ENCODE measurements at places on chromosomes 12 and 14.

- DNase-seq: no peak
Observed at GRCh38 chr12:41683023-41683422, 461.7 kb downstream of the GXYLT1 start.

DNA sequence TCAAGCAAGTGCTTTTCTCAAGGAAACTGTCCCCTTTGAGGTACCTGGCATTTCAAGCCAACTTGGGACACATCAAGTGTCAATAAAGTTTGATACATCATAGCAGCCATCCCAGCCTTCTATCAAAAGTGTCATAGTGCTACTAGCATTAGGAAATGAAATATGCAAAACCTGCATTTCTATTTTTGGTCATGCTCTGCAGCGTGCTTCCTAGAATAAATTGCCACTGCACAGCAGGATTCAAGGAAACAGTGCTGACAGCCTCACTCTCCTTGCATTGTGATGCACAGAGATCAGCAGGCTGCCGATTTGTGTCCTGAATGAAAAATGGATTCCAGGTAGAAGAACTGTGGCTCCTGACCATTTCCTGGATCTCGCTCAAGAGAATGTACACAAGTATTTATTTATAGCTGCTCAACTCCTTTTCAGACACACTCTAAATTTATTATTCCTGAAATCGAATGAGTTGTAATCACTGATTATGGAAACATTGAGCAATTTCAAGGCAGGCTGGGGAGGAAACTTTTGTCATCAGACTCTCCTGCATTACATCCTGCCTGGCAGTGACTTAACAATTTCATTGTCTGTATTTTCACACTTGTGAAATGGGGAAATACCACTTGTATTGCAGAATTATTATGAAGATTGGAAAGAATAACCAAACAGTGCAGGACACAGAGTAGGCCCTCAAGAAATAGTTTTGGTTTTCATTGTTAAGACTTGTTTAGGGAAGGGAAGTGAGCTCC, 120.9 kb downstream of the SLC38A6 start:
- no peak for DNase-seq

DNA sequence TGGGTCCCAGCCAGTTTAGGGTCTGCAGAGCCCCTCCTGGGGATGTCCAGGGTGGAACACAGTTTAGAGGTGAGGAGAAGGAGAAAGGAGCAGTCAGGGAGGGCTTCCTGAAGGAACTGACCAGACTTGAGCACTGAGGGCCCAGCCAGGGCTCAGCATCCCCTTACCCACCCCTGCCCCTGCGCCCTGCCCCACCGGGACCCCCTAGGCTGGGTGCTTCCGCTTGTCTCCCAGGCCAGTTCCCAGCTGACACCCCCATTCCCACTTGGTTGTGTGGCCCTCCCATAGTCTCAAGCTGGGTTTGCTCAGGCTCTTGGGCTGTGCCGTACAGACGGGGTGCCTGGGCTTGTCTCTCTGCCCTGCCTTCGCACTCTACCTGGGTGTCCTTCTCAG, 26.3 kb upstream of the KIF26A start:
- DNase-seq: no peak

GRCh38 chr14:89614009-89614691, 197.1 kb upstream of the FOXN3 start:
- DNase-seq: no peak

DNA sequence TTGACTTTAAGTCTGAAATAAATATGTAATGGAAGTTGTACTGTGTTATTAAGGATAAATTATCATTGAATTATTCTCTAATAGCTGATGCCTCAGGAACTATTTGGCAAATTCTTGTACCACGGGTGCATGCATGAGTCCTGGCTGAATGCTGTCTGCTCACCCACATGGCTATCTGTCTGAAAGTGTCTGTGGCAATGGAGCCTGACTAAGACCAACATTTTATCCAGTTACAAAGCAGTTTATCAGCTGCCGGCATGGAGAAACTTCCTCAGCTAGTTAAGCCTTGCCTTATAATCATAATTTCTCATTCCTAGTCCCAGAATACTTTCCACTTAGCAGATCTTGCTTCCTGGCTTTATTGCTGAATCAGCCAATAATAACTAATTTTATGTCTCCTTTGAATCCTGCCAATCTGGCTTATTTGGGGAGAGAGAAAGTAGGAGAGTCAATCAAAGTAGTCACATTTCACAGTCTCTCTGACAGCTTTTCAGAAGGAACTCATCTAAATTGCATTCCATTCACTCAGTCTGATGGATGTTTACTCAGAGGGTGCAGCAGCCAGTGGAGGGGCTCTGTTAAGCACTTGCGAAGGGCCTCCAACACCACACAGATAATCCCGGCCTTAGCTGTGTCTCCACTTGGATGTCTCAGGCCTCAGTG, 280.6 kb upstream of the CLEC14A start:
- no peak for DNase-seq

DNA sequence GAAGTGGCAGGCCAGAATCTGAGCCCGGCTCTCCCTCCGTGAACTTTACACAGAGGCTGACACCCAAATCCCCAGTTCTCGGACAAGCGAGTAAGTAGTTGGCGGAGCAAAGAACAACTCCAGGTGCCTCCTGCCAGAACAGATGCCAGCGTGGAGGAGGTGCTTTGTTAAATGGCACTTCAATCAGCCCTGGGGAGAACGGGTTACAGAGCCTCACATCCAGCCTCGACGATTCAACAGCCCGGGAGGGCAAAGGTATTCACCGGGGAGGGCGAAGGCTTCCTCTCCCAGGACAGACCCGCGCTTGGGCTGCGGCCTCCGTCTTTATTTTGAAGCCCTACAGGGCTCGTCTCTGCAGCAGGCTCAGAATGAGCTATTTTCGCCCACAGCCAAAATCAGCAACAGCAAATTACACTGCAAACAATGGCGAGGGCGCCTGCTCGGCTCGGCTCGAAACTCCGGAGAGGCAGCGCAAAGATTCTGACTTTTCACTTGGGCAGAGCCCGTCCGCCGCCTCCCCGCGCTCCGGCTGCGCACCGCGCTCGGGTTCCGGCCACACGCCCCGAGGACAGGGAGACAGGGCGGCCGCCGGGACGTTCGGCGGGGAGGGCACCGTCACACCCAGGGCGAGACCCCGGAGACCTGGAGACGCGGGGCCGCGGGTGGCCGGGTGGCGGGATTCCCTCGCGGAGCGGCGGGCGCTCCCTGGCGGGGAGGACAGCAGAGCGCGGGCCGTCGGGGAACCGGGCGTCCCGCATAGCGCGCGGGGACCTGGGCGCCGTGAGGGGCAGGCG, 811 bp downstream of the TMCC3 start:
- DNase-seq: peak; percentile 45

GRCh38 chr12:51270067-51270950, at the start of gene SMAGP:
SMAGP (minus strand) TSS chr12:51270415; CDS start chr12:51269278, 1,137 bp downstream.
- DNase-seq: peak; percentile 54

- DNase-seq: no peak
Observed at GRCh38 chr12:98771811-98772752, 127.0 kb downstream of the APAF1 start.

DNA sequence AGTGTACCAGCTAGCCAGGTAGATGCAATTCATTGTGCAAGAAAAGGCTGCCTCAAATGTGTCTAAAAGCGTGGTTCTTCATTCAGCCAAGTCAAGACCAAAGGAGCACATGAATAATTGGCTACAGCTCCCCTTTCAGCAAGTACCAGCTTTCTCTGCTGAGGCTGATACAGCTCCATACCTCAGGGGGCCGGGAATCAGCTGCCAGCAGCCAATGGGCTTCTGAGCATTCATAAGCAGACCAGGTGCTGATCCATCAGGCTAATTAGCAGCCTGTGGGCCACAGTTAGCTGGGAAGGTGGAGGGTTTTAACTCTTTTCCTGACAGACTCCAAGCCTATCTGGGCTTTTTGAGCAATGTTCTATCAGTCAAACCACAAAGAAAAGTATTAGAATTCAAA, 264.7 kb downstream of the APAF1 start:
- DNase-seq: no peak

DNA sequence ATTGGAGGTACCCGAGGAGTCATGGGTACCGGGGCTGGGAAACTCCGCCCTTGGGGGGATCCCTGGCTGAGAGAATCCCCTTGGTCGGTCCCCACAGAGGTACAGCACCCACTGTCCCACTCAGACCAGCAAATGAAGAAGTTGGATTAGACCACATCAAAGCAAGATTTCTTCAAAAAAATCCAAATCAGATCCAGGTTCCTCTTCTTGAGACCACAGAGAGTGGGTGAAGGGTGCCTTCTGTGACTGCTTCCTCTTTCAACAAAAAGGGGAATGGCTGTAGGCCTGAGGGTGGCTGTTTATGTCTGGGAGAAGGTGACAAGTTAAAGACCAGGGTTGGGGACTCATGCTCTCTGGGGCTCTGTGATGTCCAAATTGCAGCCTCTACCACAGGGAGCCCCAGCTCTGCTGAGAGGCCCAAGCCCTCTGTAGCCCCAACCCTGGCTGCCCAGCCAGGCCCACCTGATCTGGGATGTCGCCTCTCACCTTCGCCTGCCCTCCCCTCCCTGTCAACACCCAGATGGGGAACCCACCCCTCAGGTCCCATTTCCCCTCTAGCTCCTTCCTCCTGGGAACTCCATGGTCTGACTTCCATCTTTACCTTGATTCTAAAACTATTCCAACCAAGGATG, 50.9 kb downstream of the ZFP36L1 start:
- peak; percentile 57 for DNase-seq

DNA sequence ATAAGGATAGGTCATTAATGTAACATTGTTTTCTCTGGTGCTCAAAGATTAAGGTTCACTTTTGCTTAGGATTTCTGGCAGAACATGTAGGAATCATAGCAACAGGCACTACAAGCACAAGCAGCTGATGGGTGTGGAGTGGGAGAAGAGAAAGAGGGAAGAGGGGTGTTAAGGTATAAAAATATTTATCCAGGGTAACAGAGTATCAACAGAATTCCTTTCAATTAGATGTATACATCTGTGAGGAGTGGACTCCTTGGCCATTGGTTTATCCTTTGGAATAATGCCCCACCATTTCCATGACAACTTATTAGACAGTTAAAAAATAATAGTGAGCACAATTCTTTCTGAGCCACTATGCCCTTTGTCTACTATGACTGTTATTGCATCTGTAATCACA, 388.3 kb upstream of the DDHD1 start:
- DNase-seq: no peak

- no peak for DNase-seq
Observed at GRCh38 chr14:54503486-54503885, 6.2 kb upstream of the CGRRF1 start.

- DNase-seq: no peak
Observed at GRCh38 chr12:113345318-113345717, 10.4 kb upstream of the SLC8B1 start.

- DNase-seq: no peak
Observed at GRCh38 chr14:53409969-53410368, 256.8 kb upstream of the DDHD1 start.

GRCh38 chr14:100093319-100093718, 28.1 kb downstream of the EVL start:
- no peak for DNase-seq

DNA sequence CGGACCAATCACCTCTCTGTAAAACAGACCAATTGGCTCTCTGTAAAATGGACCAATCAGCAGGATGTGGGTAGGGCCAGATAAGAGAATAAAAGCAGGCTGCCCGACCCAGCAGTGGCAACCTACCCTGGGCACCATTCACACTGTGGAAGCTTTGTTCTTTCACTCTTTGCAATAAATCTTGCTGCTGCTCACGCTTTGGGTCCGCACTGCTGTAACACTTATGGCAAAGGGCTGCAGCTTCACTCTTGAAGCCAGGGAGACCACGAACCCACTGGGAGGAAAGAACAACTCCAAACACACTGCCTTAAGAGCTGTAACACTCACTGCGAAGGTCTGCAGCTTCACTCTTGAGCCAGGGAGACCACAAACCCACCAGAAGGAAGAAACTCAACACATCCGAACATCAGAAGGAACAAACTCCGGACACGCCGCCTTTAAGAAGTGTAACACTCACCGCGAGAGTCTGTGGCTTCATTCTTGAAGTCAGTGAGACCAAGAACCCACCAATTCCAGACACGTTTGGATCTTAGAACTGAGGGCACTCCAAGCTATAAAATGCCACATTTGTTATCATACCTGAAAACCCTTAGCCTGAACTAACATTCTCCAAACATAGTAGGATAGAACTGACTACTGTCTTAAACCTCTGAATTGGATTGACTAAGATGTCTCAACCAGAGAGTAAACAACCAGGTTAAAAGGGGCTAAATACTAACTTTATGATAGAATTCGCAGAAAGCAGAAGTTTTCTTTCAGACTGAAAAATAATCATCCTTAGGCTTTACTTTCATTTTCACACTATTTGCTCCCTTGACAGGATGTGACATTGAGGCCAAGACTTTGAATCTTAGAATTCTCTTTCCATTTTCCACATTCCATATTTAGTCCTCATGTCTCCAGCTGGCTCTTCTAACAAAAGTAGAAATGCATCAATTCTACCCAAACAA, 33.6 kb downstream of the CDKL1 start:
- DNase-seq: no peak

- no peak for DNase-seq
Observed at GRCh38 chr12:25422241-25422640, 130.8 kb downstream of the LMNTD1 start.

GRCh38 chr12:89882050-89882449, 173.4 kb upstream of the ATP2B1 start:
- DNase-seq: no peak

GRCh38 chr12:93706387-93706786, 29.2 kb downstream of the CRADD start:
- DNase-seq: no peak

DNA sequence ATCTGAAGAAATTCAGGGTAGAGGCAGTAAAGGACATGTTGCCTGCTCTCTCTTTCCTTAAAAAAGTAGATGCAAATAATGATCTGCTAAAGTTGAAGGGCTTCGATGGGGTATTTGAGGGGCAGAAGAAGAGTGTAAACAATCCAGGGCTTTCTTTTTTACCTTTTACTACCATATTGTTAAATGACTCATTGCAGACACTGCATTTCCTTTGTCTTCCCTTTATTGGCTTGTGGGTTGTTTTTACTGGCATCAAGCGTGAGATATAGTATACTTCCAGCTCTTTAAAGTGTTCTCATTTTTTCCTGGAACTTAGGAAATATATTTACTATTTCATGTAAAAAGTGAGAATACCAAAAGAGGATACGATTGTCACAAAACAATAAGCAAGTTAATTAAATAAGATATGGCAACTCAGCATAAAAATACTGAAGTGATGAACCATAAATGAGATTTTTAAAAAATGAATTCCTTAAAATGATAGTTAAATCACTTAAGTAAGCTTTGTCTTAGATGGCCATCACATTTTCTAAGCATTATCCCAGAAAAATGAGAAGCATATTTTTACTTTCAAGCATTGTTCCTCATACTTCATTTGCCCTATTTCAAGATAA, 72.3 kb upstream of the KRAS start:
- no peak for DNase-seq

GRCh38 chr12:94969424-94969823, 34.1 kb downstream of the NDUFA12 start:
- DNase-seq: no peak

DNA sequence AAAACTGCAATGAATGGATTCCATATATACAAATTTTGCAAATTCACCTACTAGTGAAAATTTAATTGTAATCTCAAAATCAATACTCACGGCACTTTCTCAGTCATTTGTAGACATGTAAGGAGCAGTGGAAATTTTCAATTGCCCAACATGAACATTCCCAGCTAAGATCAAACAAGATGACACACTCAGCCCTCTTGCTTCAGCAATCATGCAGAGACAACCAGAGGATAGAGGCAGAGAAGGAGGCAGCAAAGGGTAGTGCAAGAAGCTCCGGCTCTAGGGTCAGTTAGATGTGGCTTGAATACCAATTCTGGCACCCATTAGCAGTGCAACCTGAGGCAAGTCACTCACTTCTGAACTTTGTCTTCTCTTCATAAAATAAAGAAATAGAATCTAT, 91.5 kb upstream of the SLC35F4 start:
- no peak for DNase-seq
